ENCODE measurements at places on chromosomes 16 and 17.

DNA sequence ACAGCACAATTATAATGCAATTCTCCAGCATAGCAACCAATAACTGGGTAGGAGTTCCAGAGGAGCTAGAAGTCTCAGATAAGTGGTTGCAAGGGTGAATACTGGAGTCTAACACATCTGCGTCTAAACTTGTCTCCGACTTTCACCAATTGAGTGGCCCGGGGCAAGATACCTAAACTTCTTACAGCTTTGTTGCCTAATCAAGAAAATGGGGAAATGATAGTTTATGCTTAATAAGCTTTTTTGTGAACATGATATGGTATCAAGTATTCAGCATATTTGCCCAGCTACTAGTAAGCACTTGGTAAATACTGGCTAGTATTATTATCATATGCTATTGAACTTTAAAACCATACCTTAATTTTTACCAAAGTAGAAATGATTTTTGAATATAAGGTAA lies 183.5 kb downstream of the KCNJ2 start:
- peak; percentile 20 for DNase-seq

DNA sequence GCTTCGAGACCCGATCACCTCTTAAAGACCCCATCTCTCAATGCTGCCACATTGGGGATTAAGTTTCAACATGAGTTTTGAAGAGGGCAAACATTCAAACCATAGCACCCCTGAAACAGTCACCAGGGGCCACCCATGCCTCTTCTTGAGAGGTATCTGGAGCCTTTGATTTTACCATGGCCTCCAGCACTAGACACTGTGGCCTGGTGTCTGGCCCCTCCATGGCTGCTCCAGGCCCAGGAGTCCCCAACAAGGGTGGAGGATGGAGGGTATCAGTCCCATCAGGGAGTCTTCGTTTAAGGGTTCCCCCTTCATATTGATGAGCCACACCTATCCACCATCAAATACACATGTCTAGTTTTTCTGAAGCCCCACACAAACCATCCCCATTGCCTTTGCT lies 66.5 kb upstream of the CDH5 start:
- no peak for DNase-seq

DNA sequence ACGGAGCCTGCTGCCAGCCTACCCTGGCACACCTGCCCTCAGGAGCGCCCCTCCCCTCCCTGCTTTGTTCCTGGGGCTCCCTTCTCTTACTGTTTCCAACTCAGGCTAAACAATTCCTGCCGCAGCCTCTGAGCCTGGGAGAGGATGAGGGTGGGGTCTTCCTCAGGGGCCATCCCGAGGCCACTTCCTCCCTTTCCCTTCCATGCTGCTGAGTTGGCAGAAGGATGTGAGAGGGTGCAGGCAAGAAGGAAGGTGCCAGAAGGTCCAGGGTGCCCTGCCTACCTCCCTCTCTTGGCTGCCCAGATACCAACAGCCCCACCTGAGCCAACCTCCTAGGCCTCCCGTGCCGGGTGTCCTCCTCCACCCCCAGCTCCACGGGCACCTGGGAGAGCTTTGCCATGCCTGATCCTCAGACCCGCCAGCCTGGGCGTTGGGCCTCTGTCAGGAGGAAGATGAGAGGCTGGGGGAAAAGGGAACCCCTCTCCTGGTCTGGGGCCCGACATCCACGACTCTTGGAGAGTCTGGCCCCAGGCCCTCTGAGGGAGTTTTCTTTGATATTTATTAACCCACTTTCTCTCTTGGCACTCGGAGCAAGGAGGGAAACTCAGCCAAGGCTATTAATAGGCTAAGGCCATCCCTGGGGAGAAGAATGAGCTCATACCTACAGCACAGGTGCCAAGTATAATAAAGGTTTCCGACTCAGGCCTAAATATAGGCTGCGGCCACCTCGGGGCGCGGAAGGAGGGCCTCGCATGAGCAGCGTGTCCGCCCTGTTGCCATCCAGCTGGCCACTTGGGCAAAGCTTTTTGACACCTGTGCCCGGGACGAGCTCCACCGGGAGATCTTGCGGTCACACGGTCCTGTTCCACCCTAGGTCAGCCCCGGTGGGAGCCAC lies 232.0 kb downstream of the ENGASE start:
- DNase-seq, result no peak

- DNase-seq, result no peak
Observed at GRCh38 chr16:4882633-4883285, 35.5 kb downstream of the UBN1 start.

- no peak for DNase-seq
Observed at GRCh38 chr17:51768706-51769105, 389.8 kb downstream of the CA10 start.

- DNase-seq, result no peak
Observed at GRCh38 chr17:17386094-17386800, 83.1 kb downstream of the NT5M start.

- no peak for DNase-seq
Observed at GRCh38 chr16:29767062-29767461, 11.0 kb upstream of the ZG16 start.
